Tongue (tissue), 3 donors: ENCODE measurements at places on chromosomes 1 and 21.

DNA sequence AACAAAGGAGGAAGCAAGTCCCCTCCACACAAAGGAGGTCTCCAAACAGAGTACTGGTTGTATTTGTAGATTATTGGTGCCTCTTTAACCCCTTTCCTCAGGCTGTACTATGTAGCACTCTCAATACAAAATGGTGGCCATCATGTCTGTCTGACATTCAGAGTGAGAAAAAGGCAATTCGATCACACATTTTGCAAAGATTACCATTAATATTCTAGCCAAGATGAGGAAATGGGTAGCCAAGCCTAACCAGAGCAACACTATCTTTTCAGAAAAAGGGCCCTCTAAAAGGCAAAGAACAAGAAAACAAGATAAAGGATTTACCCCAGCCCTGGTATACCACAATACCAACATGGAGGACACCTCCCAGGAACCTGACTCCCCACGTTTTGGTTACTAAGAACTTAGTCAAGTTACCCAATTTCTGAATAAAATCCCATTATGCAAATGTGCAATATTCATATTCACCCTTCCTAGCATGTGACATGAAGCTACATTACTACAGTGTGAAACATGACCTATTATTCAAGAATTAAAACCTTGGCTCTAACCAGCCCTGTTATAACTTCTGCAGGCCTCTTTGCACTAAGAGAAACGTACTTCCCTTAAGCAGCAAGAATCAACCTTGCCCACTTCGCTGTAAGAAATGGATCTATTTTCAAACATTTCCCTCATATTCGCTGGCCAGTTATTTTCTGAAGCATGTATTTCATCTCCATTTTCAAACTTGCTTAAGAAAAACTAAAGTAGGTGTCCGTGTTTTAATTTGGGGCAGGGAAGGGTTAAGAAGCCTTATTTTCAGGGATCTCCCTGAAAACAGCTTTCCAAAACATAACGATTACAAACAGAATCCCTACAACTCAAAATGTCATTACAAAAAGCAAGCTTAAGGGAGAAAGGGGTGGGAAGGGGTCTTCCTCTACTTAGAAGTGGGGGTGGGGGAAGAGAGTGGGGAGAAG is 2.1 kb downstream of the KDM5B start:
- DNase-seq, result peak; percentile 5

DNA sequence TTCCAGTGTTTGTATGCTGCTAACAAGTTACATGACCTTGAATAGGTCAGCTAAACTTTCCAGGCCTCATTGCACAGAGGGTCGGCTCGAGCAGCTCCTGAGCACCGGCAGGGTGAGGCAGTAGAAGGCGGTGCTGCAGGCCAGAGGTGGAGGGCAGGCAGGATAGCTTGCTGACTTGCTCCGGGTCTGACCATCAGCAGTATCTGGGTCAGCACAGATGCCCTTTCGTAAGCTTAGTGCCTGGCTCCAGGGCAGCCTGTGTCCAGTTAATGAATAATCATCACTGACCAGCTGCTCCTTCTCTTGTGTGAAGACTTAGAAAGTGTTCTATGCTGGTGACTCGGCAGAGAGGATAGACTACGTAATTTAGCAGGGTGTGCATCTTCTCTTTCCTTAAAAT is 6.9 kb downstream of the MAPKAPK2 start:
- no peak for DNase-seq

- DNase-seq, result no peak
Observed at GRCh38 chr1:100481303-100481702, 56.6 kb upstream of the GPR88 start.

DNA sequence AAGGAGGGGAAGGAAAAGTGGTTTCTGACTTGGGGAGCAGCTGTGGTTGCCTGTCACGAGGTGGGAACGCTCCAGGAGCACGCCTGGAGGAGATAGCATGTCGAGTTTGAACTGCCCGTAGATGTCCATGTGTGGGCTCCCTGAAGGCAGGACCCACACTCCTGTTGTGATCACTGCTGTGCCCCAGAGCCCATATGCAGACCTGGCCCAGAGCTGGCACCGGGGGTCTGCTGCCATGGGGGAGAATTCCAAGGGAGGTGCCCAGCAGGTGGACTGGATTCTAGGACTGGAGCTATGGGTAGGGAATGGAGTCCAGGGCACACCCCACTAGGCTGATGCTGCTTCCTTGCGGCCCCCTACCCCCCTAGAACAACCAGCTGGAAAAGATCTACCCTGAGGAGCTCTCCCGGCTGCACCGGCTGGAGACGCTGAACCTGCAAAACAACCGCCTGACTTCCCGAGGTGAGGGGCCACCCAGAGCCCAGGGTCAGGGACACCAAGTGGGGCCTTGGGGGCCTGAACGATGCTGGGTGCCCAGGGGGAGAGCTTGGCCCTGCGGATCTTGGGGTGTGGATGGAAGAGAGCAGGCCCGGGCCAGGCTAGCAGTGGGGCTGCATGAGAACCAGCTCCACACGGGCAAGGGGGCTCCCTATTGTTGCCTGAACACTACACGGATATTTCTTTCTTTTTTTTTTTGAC is 9.3 kb downstream of the PODN start:
- DNase-seq, result no peak

GRCh38 chr21:39685991-39686390 is 59.0 kb upstream of the IGSF5 start:
- DNase-seq, result no peak

DNA sequence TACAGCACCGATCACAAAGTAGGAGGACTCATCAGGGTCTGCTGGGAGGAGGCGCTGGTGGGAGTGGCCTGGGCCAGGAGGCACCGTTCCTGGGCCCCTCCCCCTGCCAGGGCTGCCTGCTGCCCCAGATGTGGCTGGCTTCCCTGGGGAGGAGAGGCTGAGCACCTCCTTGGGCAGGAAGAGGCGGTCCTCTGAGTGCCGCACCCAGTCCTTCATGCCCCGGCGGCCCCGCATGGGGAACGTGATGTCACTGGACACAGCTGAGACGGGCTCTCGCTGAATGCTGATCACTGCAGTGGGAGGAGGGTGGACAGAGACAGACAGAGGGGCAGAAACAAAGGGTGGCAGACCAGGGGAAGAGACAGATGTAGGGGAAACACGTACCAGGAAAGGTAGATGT is 24.8 kb downstream of the ADGRB2 start:
- DNase-seq, result no peak

DNA sequence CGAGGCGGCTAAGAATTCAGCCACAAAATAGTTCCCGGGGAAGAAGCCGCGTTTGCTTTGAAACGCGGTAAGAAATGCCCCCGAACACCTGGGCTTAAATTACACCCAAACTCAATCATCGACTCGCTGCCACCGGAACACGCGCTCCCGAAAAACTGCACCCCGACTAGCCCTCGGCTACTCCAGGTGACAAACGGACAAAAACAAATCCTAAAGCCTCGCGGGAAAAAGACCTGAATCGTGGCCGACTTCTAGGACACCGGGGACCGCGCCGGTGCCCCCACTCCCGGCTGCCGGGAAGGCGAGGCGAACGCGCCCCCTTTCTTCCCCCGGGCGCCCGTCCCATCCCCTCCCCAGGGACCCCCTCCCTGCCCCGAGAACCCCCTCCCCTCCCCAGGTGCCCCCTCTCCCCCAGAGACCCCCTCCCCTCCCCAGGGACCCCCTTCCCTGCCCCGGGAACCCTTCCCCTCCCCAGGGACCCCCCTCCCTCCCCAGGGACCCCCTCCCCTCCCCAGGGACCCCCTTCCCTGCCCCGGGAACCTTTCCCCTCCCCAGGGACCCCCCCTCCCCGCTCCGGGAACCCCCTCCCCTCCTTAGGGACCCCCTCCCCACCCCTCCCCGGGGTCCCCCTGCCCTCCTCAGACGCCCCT is 628 bp downstream of the C1orf159 start:
- no peak for DNase-seq

- peak; percentile 61 for DNase-seq
Observed at GRCh38 chr21:45894450-45894825, 87.1 kb upstream of the COL6A1 start.

DNA sequence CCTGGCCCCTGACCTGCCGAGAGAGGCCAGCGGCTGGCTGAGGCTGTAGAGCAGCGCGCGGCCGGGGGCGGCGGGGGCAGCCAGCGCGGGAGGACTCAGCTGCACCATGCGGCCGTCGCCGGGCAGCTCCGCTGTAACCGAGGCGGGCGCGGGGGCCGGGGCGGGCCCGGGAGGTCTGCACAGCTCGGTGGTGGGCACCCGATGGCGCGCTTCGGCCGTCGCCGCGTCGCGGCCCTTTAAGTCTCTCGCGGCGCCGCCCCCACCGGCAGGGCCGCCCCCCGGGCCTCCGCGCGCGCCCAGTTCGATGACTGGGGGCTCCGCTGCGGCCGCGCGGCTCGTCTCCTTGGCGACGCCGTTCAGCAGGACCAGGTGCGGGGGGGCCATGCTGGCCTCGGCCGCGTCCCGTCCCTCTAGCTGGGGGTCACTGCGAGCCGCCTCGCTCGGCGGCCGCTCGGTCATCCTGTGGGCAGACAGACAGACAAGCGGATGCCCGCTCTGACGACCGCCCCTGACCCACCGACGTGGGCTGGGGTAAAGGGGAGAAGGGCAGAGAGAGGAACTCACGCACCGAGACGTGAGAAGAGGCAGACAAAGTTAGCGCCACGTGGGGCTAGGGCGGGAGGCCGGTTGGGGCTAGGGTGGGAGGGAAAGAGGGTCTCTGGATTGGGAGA is 6.5 kb downstream of the TAL1 start:
- no peak for DNase-seq

DNA sequence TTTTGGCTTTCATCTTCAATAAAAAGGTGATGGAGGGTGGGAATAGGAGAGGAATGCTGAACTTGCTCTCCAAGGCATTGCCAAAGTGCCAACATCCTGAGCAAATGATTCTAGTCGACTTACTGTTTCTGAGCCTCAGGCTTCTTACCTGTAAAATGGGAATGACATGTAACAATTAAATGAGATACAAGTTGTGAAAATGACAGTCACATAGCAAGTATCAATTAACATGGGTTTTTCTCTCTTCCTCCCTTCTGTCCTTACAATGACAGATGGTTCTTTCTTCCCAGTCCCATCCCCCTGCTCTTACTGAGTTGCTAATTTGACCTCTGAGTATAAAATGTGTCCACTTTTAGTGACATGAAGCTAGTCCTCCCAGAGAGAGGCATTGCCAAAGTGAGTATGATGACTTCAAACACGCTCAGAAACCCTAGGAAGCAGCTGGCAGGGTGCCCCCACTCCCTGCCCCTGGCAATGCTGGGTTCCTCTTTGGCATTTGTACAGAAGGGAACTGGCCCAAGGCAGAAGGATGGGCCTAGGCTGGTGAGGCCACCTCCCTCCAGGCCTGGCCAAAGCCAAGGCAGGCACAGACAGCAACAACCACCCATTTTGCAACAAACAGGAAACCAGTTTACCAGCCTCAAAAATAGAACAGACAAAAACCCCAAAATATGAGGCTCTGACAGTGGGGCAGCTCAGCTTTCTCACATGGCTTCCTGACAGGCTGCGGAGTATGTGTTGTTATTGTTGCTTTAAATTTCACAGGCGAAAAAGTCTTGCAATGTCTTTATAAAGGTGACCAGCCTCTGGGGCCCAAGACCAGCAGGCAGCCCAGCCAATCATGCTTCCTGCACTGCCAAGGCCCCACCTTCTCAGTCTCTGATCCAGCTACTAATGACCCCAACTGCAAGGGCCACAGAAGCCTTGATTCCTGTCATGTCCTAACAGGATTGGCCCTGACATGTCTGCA is 115.9 kb downstream of the HIVEP3 start:
- DNase-seq, result peak; percentile 43

GRCh38 chr1:9671377-9672140 is 20.0 kb downstream of the PIK3CD start:
- DNase-seq, result no peak

DNA sequence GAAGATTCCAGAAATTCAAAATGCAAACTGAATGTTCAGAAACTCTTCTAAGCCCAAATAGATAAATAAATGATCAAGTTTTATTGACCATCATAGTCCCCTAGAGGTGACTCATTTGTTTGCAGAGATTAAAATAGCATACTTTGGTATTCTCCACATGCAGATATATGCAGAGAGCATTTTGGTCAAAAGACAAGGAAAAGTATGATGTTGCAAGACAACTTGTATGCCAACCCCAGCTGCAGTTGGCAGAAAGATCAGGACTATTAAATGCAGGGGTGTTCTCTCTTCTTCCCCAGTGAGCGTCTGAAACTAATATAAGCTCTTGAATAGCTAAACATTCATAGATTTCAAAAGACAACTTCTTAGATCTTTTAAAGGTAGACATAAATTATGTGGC is 404.9 kb downstream of the LTN1 start:
- no peak for DNase-seq

DNA sequence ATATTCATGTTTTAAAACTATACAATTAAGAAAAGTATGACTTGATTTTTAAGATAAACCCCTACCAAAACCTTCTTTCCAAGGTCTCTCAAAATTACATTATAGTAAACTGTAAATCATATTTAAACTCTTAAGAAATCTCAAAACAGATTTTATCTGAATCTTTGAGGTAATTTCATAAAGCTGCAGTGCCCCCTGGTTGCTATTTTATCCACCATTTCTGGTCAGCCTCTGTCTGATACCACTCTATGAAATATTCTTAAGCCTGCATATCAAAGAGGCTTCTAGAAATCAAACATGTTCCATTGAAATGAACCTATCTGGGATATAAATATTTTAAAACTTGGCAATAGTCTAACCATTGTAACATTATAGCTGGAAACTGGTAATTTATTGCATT is 317.3 kb downstream of the COL11A1 start:
- DNase-seq, result peak; percentile 44

DNA sequence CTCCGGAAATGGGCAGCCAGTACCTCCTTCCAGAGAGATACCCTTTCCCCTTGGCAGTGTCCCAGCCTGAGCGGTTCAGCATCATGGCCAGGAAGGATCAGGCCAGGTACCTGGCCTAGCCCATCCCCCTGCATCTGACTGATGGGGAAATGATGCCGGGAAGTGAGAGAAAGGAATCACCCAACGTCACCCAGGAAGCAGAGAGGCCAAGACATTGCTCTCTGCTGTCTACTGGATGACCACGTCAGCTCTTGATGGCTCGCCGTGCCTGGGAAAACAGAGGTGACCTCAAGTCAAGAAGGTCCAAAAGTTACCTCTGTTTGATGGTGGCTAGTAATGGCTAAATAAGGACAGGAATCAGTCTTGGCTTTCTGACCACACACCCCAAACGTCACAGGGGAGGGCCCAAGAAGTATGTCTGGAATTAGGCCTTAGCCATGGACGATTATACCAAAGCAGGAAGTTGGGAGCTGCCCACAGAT is 79.0 kb downstream of the MRPL37 start:
- no peak for DNase-seq

- no peak for DNase-seq
Observed at GRCh38 chr21:27060190-27060589, 93.3 kb upstream of the ADAMTS5 start.

DNA sequence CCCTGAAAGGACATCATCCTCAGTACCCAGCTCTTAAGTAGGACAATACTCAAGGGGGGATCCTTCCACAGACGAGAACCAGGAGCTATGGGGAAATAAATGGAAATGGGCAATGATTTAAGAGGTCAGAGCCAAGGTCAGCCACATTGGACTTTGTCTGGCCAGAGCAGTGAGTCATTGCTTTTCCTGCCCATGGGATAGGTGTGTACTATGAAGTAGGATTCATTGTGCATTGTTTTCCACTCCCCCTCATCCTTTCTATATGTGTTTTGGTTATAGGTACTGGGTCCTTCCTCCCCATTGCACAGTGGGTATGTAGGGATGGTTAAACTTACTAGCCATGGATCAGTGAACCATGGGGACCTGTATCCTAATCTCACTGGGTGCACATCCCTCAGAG is 328.9 kb upstream of the USP25 start:
- DNase-seq, result no peak
